ENCODE measurements at places on chromosomes 16 and 17.

- DNase-seq = no peak
Observed at GRCh38 chr16:6961704-6962103, 370.9 kb upstream of the RBFOX1 start.

DNA sequence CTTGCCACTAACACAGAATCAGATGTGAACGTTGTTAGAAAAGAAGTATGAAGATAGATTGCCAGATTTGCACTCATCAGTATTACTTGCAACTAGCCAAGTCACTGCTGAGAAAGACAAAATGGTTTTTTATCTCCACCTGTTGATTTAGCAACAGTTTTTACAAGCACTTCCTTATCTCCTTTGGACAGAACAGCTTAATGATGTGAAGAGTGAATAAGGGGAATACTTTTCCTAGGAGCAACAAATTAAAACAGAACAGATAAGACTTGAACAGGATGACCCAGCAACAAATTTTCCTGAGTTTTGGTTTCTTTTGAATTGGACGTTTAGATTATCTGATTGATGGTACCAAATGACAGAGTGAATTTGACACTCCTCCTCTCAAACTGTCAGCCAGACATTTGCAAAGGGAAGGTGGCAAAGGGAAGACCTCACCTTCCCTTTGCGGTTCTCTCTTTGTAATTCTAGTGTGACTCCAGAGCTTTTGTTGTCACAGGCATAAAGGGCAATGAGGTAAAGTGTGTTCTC is 130.6 kb downstream of the NLK start:
- DNase-seq = no peak

- no peak for DNase-seq
Observed at GRCh38 chr17:50214976-50215760, 13.7 kb upstream of the COL1A1 start.

DNA sequence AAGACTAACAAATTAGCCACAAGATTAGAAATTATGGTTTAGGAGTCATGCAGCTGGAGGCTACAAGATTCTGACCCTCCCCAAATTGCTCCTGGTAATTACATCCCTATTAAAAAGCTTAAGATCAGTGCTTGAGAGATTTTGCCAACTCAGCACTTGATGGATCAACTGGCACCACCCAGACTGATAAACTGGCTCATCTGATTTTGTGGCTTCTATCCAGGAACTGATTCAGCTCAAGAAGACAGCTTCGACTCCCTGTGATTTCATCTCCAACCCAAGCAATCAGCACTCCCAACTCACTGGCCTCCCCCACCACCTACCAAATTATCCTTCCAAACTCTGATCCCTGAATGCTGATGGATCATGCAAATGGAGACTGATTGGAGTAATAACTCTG is 94.8 kb downstream of the TNFRSF13B start:
- DNase-seq = no peak

DNA sequence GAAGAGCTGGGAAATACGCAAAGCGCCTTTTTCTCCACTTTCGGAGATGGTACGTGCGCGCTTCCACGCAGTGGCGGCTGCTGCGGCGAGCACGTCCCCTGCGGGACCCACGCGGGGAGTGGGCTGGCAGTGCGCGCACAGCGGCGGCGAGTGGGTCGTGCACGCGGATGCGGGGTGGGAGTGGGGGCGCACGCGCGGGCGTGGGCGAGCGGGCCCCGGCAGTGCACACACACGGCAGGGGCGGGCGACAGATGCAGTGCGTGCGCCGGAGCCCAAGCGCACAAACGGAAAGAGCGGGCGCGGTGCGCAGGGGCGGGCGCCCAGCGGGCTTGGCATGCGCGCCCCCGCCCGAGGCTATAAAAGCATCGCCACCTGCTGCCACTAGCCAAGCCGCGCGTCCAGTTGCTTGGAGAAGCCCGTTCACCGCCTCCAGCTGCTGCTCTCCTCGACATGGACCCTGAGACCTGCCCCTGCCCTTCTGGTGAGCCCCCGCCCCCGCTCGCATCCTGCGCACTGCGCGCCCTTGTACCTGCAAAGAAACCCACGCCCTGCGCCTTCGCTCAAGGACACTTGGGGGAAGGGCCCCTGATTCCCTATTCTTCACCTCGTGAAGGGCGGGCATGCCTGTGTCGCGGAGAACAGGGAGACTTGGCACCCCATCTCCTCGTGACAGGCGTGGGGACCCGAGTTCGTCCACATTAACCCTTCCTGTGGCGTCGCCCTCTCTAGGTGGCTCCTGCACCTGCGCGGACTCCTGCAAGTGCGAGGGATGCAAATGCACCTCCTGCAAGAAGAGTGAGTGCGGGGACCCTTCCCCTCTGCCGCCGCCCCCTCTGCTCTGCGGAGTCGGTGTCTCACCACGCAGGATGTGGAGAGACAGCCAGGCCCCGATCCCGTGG is at the start of gene MT3:
MT3 (plus strand) TSS at position 388 of the 899 bp plus-strand sequence; CDS start at position 451, 63 bp downstream.
- no peak for DNase-seq

DNA sequence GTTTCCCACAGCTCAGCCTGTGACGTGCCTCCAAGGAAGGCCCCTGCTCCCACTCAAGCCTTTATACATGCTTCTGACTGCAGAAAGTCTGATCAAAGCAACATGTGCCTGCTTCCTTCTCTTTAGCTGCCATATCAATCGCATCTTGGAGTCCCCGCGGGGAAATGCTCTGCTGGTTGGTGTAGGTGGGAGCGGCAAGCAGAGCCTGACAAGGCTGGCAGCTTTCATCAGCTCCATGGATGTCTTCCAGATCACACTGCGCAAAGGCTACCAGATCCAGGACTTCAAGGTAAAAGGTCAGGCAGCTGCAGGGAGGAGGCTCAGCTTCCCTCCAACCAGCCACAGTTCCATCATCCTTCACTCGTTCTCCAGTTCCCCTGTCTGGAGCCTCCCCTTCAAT is 189.7 kb downstream of the ZNF18 start:
- DNase-seq = no peak

All from Right ventricle myocardium superior (tissue), 1 donor.